ENCODE measurements at places on chromosomes 12 and 14.

DNA sequence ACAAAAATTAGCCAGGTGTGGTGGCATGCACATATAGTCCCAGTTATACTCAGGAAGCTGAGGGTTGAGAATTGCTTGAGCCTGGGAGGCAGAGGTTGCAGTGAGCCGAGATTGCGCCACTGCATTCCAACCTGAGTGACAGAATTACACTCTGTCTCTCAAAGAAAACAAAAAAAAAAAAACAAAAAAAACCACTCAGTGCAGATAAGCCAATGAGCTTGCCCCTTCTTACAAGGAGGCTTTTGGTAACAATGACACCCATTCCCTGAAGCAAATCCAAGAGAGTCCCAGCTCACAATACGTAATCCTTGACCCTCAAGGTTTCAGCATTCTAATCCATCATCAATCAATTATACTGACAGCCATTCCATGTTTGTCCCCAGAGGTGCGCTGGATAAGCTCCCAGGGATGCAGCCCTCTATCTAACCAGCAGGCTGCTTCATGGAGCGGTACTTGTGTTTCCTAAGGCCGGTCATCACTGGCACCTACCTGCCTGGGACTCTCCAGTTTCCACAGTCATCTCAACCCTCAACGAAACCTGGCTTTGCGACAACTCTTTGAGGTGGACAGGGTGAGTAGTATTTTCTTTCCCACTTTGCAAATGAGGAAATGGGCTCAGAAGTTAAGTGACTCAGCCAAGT lies 12.4 kb downstream of the GCN1 start:
- DNase-seq: no peak

- no peak for DNase-seq
Measured at GRCh38 chr14:94485944-94486841, 10.2 kb upstream of the SERPINA9 start.

DNA sequence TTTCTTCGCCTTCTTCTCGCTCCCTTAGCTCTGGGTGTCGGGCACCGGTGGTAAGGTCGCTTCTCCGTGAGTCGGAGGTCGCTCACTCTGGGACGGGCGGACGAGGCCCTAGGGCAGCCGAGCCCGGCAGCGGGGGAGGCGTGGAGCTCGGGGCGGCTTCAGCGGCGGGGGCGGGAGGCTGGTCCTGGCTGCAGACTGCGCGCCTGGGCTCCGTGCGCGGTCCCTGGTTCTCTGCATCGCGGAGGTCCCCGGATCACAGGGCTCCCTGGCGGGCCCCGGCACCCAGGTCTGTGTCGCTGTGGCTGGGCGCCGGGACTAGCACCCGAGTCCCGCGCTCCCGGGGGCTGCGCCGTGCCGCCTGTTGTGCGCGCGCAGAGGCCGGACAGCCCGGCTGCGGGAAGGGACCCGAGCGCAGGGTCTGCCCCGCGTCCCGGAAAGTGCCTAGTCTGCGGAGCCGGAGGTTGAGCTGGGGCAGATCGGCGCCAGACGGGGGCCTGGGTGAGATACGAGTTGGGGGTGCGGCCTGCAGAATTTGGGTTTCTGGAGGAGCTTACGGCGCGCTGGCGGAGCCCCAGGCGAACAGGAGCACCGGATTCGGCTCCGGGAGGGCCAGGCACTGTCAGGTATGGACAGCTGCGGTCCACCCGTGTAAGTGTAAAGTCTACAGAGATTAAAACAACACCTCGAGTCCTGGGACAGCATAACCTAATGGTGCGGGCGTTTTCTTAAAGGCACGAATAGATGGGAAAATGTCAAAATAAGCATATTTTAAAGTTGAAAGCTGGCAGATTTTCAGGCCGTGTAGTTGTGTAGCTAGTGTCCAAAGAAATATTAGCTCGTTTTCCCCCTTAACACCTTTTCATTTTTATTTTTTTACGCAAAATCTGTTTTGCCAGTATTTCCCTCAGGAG lies 713 bp downstream of the FRMD6 start:
- no peak for DNase-seq

GRCh38 chr14:71967704-71968103 lies 35.5 kb downstream of the RGS6 start:
- DNase-seq: no peak

DNA sequence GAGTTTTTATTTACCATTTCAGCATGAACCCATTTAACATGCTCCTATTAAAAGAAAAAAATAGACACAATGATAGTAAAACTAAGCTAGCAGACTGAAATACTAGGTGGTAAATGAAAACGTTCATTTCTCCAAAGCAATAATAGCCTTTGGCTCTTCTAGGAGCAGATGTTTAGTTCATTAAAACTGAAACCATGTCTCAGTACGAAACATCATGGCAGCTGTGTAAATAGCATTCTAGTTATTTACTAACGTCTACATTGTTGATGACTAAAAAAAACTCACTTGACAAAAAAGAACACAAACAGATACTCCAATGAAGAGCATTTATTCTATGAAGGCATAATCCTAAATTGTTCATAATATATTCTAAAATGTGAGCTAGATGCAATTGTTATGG lies 17.9 kb downstream of the RECQL start:
- DNase-seq: no peak

DNA sequence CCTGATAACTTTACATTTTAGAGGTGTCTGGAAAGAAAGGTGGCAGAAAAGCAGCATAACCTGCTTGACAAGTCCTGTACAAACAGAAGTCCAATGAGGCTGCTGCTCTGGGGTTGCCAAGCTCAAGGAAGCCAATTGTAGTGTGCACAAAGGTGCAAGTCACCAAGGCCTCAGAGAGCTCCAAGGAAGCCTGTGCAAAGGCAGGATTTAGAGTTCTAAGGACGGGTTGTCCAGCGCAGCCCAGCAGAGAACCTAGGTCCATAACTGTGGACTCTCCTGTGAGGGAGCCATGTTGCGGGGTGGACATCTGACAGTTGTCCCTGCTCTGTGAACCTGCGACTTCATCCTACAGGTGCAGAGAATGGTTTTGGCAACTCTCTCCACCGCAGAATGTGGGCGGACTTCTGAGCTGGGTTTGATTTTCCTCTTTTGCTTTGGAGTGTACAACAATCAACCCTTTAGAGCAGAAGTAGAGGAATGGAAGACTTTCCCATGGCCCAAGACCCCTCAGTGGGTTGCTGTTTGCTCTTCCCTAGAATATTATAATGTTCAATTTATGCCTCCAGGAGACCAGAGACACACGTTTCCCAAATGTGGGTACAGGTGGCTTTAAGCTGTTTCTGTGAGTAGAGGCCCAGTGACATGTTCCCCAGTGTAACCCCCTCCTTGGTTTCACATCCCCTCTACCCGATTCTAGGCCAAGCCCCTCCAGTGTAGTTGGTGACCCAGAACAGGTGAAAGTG lies 81.0 kb downstream of the ETV6 start:
- DNase-seq: no peak

DNA sequence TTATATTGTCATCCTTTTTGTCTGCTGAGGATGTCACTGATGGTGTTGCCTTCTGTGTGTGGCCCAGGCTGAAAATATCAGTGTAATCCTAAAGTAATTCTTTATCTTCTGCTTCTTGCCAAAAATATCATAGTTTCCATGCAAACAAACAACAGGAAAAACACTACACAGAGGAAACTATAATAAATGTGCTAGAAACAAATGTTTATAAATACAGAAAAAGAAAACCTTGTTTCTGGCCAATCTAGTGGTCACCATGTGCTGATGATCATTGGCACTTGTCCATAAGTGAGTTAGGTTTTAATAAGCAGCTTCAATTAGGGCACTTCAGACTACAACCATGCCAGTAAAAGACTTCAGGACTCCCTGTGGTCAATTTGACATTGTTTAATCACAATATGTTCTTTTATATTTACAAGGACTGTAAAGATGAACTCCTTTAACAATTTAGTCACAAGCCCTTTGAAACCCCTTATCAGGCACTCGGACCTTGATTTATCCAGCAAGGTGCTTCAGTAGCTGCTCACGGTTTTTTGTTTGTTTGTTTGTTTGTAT lies 124.8 kb downstream of the TMTC3 start:
- no peak for DNase-seq

DNA sequence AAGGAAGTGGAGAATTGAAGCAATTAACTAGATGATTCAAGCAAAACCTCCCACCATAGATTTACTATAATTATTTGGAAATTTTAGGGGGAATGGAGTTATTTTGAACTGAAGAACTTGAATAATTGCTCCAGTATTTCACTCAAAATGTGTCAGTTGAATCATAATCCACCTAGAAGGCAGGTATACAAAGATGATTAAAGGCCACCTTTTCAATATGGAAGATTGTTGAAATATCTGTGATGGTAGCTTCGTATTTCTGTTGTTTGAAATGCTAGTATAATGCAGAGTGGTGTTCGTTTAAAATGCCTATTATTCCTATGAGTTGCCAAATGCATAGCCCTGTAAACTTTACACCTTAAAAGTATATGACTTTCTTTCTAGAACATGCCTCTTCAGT lies 3.1 kb downstream of the HMGA2 start:
- DNase-seq: no peak

- no peak for DNase-seq
Measured at GRCh38 chr12:123032736-123033391, 52.4 kb downstream of the ARL6IP4 start.

- DNase-seq: no peak
Measured at GRCh38 chr12:124397399-124397679, 102.4 kb downstream of the RFLNA start.

GRCh38 chr14:72975770-72976169 lies 49.5 kb downstream of the DCAF4 start:
- no peak for DNase-seq
